ENCODE measurements at places on chromosomes 3 and 15.
A peak's percentile ranks its signal among the peaks of the same experiment; 100 is the strongest.

GRCh38 chr3:139225548-139225947 lies 118.3 kb upstream of the MRPS22 start:
- no peak for DNase-seq

DNA sequence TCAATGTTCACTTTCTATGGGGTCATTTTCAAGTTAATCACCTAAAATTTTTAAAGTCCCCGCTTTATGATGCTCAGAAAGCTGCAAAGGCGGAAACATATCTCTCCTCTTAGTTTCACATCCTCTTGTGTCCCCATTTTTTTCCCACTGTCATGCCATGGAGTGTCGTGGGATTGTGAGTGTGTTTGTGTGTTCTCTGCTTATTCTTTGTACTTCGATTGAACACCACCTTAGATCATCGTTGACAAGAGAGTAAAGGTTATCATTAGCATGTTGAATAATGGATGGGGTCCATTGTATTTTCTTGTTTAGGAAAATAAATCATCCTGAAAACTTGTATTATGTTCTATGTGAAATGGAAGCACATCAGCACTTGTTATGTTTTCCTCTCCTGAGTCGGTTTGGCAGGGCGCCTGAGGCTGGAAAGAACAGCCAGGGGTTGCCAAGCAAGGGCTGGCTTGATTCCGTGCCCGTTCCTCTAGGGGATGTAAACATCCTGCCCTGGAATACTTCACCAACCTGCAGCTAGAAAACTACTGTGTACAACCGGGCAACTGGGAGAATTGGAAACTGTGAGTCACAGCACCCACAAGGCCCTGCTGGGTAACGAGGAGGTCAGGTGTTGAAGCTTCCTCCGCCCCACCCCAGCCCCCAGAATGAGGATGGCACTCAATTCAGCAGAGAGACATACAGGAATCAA lies 67.2 kb downstream of the EIF4E3 start:
- no peak for DNase-seq

DNA sequence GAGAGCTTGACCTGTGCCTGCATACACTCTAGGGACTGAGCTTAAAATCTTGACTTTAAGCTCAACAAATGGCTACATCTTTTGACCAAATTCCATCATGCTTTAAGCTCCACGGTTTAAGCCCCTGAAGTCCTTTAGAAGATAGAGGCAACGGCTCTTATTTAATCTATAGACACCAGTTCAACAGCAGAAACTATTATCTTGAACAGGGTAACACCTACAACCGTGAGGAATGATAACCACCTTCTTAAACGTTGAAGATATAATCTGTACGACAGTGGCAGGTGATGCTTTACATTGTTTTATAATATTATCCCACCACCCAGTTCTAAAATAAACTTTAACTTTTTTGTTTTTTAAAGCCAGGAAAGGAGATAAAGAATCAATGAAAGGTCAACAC lies 1007.8 kb downstream of the FHIT start:
- DNase-seq = no peak

- DNase-seq = no peak
Observed at GRCh38 chr3:139518306-139518705, 21.2 kb downstream of the RBP1 start.

- DNase-seq = no peak
Observed at GRCh38 chr15:68186671-68187397, 18.3 kb downstream of the CALML4 start.

- no peak for DNase-seq
Observed at GRCh38 chr3:181264486-181264885, 274.9 kb upstream of the DNAJC19 start.

DNA sequence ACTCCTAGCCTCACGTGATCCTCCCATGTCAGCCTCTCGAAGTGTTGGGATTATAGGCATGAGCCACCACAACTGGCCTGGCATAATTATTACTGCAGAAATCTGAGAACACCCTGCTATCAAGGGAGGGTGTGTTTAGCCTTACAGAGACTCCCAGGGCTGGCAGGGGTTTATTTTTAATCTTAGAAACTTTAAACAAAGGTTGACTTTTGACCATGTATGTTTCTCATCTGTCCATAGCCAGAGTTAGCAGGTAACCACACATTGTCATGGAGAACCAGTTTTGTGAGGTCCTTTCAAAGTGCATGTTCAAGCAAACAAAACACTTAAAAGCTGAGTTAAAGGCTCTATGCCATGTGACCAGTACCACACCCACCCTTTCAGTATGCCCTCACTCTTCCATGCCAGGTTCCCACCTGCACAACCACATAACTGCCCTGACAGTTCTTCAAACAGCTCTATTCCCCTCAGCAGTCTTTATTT lies 11.1 kb downstream of the SIAH2 start:
- DNase-seq = no peak

GRCh38 chr3:56295161-56295560 lies 173.1 kb downstream of the ERC2 start:
- no peak for DNase-seq

DNA sequence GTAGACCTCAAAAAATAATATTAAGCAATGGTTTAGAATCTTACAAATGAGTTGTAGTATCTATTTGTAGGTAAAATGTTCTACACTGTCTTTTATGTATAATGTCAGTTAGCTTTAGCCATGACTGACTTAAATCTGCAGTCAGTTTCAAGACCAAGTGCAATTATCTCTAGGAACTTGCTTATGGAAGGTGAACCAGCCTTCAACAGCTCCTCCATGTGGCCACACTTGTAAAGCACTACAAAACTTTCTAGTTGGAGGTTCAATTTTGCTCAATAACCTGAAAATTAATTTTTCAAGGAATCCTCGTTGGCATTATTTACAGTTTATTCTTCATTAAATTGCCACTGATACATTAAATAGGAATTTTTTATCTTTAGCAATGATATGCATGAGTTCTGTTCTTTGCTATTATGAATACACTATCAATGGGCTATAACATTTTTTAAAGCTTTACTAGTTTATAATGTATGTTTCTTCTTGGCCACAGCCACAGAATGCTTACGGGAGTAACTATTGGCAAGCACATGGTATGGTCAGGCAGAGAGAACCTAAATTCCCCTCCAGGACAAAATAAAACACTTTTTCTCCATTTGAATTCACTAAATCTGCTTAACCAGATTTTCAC lies 315.3 kb upstream of the UBE2E2 start:
- no peak for DNase-seq

- DNase-seq = no peak
Observed at GRCh38 chr3:60055765-60056164, 1005.9 kb upstream of the CFAP20DC start.

DNA sequence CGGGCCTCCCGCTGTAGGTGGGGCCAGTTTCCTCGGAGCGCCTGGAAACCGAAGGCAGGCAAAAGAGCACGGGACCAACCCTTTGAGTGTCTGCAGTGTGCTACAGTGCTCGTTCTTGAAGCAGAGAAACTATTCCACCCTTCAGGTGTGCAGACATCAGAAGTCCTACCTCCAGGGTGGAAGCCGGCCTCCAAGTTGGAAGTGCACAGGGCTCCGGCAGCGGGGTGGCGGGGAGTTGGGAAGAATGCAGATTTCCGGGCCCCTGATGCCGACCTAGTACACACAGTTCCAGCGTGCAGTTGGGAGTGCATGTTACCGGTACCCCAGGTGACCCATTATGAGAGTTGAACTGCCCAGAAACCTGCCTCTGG lies 3.0 kb downstream of the KLF13 start:
- DNase-seq = no peak

DNA sequence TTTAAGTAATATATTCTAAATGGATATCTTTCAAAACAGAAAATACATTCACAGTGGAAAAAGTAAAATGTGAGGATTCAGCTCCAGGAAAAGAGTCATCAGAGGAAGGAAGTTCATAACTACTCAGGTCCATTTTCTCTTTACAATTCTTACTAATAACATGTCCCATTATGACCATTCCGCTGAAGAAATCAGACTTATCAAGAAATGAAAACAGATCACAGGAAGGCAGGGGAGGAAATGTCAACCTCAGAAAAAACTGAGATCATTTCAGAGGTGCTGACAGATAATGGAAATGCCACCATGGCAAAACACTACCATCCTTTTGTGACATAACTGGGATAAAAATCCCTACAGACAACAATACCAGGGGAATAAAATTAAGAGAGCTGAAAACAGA lies 139.5 kb downstream of the MAGI1 start:
- no peak for DNase-seq

DNA sequence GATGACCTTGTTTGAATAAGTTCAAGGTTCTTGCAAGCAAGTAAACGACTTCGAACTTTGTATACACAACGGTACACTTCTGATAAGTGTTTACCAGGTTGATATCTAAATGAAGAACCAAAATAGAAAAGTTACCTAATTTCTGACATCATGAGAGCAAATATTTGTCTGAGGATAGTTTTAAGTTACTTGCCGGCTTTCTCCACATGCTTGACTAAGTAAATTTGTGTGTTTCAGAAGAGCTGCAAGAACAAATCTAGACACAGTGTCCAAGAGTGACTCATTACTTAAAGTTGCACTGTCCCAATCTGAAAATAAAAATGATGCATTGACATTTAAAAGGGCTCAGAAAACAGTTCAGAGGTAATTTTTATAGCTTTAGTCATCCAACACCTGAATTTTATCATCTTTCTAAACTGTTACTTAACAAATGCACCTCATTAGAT lies 115.1 kb downstream of the HERC1 start:
- no peak for DNase-seq

GRCh38 chr3:151395806-151396205 lies 11.3 kb upstream of the P2RY12 start:
- DNase-seq = no peak

- no peak for DNase-seq
Observed at GRCh38 chr15:74893627-74894026, 3.8 kb downstream of the MPI start.

GRCh38 chr3:25500706-25501210 lies 72.7 kb downstream of the RARB start:
- no peak for DNase-seq

GRCh38 chr3:149806171-149806778 lies 6.7 kb upstream of the RNF13 start:
- DNase-seq = no peak

DNA sequence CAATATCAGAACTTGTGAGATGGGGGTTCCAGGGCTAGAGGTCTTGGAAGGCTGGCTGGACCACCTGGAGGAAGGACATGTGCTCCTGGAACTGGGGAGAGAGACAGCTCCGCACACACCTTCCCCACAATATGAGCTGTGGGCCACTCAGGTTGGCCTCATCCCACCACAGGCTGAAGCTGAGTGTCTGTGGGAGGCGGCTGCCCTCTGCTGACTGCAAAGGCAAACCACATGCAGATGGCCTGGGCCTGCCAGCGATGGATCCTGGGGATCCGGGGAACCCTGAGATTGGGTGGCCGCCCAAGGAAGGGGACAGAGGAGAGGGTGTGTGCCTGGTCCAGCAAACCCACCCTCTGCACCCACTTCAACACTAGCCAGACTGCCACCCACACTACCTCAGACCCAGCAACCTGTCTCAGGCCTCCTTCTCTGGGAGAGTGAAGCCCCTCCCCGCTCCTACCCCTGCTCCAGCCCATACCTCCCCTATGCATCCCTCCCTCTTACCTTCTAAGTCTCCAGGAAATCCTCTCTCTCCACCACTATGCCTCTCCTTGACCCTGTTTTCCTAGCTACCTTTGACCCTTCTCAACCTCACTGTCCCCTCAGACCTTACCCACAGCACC lies 44.8 kb downstream of the CYP11A1 start:
- DNase-seq = peak; percentile 23

DNA sequence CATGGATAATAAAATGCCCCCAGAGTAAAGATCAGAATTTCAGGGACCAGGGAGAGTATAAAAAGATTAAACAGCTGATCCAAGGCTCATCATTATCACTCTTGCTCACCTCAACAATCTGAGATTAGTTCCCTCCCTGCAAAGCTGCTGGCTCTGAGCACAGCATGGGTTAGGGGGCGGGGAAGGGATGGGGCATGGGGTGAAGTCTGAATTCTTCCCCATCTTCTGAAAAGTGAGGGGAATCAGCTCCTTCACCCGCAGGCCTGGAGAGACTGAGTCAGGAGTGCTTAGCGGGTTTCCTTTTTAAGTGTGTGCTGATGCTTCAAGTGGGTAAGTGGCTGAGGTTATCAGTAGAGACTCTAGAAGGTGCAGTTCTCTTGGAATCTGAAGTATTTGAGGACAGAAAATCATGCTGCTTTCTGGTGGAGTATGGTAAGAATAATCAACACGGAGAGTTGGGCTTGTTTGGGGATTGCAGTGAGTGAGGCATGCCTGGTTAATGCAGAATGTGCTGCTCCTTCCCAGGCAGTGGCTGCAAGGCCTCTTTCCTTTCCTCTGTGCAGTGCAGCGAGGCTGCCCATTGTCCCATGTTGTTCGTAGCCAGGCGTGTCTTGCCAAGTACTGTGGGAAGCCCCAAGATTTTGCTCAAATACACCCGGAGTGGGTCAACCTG lies 59.2 kb upstream of the TRAK1 start:
- no peak for DNase-seq

DNA sequence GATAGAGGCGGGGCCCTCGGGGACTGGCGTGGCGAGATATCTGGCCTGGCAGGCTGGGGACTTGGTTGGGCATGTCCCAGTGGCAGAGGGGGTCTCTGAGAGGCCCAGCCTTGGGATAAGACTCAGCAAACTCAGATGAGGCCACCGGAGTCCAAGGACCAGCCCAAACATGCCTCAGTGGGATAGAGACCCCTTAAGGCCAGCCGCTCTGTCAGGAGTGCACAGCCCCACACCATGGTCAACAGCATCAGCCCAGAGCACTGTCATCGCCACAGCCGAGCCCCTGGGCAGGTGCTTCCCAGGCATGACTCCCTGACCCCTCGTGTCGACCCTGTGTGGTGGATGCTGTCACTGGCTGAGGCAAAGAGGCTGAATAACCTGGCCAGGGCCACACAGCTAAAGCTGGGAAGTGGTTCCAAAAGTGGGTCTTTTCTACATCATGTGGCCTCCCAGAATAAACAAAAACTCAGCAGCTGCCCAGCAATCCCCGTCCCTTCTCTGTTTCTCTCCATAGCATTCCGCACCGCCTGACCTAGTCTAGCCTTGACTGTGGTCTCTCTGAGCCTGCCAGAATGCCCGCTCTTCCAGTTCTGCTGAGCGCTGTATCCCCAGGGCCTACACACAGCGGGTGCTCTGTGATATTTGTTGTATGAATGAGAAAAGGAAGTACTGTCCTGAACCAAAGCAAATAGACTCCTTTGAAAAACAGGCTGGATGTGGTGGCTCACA lies 15.1 kb downstream of the CTSH start:
- no peak for DNase-seq

Data from activated CD4-positive, CD25-positive, alpha-beta regulatory T cell (primary cell).